GM12865 (cell line): ENCODE measurements at places on chromosomes 12 and 14.

DNA sequence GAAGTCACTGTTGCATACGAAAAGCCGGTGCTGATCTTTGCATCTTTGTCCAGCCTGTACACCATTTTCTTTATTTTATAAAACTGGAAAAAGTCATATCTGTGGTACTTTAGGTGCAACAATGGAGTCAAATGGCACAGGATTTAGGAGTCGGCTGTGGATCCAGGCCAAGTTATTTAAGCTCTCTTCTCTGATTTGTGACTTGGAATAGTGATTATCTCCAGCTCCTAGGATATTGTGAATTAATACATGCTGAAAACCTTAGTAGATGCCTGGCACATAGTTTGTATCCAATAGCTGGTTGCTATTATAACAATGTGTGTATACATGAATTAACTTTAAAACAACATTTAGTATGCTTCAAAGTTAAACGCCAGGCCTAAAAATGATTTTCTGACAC lies 6.2 kb upstream of the CCER1 start:
- DNase-seq: no peak

DNA sequence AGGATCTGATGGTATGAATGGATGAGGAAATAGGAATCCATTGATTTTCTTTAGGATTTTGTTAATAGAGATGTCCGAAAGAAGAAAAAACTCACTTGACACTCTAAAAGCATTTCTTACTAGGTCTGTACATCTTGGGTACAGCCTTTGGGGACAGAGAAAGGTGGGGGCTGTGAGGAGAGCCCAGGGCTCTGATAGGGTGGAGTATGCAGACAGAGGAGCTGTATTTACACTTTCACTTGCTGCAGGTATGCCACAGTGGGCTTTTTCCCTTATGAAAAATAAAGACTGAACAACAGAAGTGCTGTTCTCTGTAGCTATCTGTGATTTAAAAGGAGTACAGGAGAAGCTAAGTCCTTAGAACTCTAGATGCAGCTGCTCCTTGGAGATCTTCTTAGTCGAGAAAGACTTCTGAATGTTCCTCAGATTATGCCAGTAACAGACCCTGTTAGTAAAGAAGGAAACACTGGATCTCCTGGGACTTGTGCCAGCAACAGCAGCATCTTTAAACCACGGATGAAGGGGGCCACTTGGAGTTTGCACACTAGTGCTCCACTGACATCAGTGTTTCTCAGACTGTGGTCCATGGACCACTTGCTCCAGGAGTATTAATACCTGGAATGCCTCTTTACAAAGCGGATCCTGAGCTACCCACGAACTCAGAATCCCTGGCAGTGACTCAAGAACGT lies 19.4 kb upstream of the RTRAF start:
- no peak for DNase-seq

- DNase-seq: no peak
Measured at GRCh38 chr14:93916498-93916897, 10.6 kb upstream of the FAM181A start.

DNA sequence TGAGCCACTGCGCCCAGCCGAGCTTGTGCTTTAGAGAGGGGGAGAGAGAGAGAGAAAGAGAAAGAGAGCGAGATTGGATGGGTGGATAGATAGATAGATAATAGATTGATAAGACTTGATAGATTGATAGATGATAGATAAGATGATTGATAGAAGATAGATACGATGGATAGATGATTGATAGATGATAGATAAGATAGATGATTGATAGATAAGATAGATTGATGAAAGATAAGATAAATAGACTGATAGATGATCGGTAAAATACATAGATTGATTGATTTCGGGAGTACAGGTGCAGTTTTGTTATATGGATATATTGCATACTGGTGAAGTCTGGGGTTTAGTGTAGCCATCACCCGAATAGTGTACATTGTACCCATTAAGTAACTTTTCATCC lies 65.9 kb downstream of the SPRING1 start:
- no peak for DNase-seq

GRCh38 chr14:71231521-71232393 lies 324.5 kb downstream of the PCNX1 start:
- peak; percentile 92 for DNase-seq

- DNase-seq: no peak
Measured at GRCh38 chr12:84159260-84159659, 753.3 kb downstream of the SLC6A15 start.

DNA sequence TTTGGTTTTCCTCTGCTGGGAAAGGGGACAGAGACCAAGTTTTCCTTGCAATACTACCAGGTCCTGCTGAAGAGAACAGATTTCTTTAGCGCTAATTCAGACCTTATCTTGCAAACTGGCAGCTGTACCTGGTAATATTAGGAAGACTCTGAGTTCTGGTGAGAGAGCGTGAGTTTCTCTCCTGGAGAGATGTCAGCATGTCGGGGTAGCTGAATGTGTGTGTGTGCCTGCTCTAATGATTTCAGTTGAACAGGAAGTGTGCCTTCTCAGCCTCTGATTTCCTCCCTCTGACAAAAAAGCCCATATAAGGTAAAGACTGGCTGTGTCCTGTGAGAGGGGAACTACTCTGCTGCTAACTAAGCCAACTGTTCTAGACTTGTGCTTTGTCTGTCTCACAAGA lies 10.3 kb upstream of the ERP27 start:
- DNase-seq: peak; percentile 95

DNA sequence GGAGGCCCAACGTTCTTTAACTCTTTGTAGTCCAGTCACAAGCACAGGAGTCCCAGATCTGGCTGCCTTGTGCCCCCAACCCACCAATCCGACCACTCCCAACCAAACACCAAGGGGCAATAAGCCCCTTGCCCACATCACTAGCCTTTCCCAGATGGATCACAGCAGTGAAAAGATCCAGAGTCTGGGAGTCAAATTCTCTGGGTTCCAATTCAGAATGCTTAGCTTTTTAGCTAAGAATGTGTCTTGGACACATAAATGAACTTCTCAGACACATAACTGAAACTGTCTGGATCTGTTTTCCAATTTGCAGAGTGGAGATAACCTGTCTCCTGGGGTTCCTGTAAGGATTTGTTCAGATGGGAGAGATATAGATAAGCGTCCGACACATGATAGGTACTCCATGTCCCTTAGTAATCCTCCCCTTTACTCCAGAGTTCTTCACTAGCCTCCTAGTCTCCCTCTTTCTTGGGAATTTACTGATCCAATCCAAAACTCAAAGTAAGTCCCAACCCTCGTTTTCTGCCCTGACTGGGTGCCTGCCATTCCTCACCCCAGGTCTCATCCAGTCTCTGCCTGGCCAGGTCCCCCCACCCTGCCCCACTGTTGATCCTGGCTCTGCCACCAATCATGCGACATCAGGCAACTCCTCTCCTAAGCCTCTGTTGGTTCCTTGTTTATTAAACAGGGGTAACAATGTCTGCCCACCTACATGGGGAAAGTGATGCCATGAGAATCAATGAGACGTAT lies 439 bp upstream of the TNFRSF1A start:
- DNase-seq: no peak

GRCh38 chr12:51036279-51036678 lies 10.1 kb upstream of the SLC11A2 start:
- DNase-seq: no peak

DNA sequence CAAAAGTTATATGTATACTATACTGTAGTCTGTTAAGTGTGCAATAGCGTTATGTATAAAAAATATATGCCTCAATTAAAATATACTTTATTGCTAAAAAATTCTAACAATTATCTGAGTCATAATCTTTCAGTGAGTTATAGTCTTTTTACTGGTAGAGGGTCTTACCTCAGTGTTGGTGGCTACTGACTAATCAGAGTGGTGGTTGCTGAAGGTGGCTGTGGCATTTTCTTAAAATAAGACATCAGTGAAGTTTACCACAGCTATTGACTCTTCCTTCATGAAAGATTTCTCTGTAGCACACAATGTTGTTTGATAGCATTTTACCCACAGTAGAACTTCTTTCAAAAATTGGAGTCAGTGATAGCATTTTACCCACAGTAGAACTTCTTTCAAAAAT lies 23.4 kb downstream of the POLR3B start:
- DNase-seq: no peak

DNA sequence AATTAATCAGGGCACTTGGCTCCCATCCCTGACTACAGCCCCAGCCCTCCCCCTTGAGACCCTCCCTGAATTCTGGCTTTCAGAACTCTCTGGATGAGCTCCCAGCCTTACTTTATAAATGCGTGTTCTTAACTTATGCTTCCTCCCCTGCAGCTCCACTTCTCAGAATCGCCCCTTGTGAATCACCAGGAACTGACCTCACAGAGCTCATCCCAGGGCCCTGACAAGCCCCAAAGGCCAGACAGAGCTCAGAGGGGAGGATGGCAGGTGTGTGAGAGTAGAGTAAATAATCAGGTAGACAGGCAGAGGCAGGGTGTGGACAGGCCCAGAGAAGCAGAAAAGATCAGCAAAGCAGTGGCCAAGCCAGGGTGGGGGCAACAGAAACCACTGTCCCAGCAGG lies 68.2 kb upstream of the FOXN3 start:
- no peak for DNase-seq

GRCh38 chr14:76615331-76615730 lies 145.9 kb upstream of the VASH1 start:
- no peak for DNase-seq

- DNase-seq: no peak
Measured at GRCh38 chr12:1013618-1014489, 22.8 kb downstream of the ERC1 start.

GRCh38 chr12:91327889-91328288 lies 145.3 kb upstream of the DCN start:
- no peak for DNase-seq

DNA sequence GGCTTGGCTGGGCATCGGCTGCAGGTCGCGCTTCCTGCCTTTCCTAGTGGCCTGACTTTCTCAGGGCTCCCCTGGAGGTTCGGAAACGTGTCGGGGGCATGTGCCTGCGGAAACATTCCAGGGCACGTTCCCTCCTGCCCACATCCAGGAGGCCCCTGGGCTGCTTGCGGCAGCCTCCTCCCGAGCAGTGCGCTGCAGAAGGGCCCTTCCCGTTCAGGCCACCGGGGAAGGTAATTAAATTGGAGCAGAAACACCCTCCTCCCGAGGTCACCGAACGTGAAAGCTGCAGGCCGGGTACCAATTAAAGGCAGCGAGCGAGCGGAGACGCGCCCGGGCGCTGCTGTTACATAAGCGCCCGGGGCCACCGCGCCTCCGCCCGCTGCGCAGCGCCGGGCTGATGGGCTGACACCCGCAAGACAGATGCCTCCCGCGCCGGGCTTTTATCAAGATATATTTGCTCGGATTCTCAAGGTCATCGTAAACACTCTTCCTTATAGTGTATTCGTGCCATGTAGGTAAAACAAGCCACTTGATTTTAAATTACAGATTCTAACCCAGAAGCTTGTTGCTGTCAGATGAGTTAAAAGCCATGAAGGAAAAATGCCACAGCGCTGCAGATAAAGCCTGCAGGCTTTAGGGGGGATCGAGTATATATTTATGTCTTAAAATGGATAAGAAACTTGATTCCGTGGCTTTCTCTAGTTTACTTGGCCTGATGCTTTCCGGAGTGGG lies 31.4 kb downstream of the SSPN start:
- no peak for DNase-seq

GRCh38 chr14:67973436-67973835 lies 153.9 kb downstream of the RAD51B start:
- DNase-seq: no peak

GRCh38 chr12:101027200-101027599 lies 182.8 kb downstream of the SLC5A8 start:
- no peak for DNase-seq

DNA sequence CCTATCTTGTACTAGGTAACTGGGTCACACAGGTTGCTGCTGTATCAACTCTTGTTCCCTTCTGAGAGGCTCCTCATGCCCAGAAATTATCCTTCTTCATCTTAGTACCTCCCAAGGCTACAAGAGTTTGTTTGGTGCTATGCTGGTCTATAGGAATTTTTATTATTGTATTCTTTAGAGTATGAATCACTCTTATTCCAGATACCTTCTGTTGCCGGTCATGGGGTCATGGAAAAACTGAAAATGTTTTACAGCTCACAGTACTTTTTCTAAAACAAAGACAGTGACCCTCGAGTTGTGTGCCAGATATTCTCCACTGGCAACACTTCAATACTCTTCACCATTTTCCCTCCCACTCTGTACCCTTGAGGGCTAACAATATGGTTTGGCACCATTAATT lies 1598.0 kb upstream of the TMEM132C start:
- no peak for DNase-seq

- no peak for DNase-seq
Measured at GRCh38 chr12:130139567-130140421, 22.5 kb upstream of the FZD10 start.

DNA sequence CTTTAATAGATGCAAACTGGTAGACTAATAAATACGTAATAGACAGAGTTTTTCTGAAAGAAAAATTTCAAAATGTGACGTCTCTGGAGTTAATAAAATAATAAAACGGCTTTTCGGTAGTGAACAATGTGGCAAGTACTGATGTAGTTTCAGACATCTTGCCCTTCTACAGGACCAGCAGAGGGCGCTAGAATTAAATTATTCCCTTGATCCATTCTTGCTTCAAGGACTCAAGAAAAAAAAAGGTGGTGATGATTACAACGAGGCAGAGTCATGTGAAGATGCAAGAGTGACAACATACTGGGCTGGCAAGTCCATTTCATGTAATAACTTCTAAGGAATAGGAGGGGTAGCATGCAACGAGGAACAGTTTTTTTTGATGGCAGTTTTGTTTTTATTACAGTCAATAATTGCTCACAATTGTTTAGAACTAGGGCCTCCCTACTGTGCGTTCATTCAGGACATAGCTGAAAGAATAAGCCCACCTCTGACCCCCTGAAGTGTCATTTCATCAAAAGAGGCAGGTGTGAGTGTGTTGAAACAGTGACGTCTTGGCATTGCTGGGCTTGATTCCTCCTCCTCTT lies 101.0 kb upstream of the GZMB start:
- DNase-seq: peak; percentile 70

- DNase-seq: no peak
Measured at GRCh38 chr12:106957583-106957982, 1.9 kb downstream of the TMEM263 start.

GRCh38 chr12:54444206-54444605 lies 25.1 kb upstream of the ITGA5 start:
- no peak for DNase-seq

DNA sequence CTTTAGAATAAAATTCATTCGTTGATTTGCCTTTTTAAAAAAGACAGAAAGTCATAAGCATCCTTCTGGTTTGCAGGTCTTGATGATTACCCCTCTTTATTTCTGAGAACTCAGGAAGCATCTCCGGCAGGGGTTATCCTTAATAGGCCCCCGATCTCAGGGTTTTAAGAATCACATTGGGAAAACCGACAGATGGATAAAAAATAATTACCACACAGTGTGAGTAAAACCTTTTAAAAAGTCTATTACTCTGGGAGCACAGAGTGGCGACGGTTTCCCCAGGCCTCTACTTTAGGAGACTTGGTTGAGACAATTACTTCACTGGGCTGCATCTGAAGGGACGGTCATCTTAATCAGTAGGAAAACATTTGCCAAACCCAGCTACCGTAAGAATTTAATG lies 56.5 kb downstream of the KCNMB4 start:
- DNase-seq: no peak

- DNase-seq: no peak
Measured at GRCh38 chr12:79961411-79961810, 26.5 kb upstream of the PPP1R12A start.
